Cerebellar nuclear complex (tissue), 1 donor: ENCODE measurements at places on chromosomes 6 and 20.

- no peak for DNase-seq
Measured at GRCh38 chr6:88013015-88013414, 34.6 kb upstream of the SPACA1 start.

GRCh38 chr6:70563530-70563929 is 3.2 kb upstream of the SDHAF4 start:
- DNase-seq, result no peak

- DNase-seq, result no peak
Measured at GRCh38 chr20:615514-615913, 5.4 kb upstream of the TCF15 start.

DNA sequence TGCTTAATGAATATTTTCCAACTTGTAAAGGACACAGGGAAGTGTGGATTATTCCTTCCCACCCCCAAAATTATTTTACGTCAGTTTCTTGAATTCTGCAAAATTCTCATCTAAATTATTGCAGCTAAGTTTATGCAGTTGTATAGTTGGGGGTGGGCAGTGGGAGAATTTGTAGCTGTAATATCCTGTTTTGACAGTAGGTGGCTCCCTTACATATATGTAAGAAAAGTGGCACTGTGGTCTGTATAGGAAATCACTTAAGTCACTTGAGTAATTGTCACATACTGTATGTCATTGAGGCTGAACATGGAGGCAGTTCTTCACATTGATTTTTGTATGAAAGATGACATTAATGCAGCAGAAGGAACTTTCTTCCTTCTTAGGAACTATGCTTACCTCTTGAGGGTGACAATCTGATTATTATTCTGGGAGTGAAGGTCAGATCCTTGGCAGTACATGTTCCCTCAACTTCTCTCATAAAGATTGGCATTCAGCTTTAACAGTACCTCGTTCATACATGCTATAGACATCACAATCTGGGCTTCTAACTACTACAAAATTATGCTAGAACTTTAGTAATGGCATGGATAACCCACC is 14.6 kb upstream of the CFAP206 start:
- no peak for DNase-seq

GRCh38 chr6:144327081-144327480 is 41.9 kb downstream of the UTRN start:
- no peak for DNase-seq

DNA sequence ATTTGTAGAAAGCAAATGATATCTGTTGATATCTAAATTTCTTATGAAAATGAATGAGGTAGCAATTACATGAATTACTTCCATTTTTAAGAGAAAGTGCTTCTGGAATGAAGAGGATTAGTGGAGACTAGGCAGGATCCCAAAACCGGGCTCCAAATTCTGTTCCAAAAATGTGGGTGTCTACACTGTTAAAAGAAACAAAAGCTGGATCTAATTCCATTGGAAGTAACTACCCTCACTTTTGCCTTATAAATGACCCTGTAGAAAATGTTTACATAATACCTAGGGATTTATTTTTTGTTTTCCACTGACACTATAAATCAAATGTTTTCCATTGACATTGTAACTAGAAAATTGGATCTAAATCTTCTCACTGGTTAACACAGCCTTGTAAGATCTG is 454.9 kb upstream of the JARID2 start:
- DNase-seq, result no peak

DNA sequence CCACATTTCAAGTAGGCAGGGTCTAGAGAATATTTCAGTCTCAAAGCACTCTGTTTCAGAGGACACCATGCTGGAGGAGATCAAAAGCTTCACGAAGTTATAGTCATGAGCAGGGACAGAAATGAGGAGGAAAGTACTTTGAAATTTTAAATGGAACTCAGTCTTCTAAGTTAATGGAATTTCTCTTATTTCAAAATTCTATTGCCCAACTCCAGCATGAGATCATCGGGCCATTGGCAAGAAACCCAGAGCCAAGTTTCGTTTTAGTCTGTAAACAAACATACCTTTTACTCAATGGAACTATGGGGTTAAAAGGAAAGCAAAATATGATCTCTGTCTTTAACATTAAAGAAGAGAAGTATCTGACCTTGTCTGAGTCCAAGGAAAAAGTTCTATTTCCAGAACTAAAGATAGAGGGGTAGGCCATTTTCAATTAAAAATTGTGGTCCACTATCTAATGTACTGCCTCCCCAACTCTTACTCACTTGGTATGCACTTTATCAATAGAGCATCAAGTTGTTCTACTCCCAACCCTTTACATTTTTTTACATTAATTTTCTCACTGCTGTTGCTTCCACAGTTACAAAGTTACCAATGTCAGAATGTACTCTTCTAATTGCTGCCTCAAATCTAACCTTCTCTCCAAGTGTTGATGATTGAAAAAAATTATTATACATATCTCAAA is 235.3 kb upstream of the NRSN1 start:
- no peak for DNase-seq

DNA sequence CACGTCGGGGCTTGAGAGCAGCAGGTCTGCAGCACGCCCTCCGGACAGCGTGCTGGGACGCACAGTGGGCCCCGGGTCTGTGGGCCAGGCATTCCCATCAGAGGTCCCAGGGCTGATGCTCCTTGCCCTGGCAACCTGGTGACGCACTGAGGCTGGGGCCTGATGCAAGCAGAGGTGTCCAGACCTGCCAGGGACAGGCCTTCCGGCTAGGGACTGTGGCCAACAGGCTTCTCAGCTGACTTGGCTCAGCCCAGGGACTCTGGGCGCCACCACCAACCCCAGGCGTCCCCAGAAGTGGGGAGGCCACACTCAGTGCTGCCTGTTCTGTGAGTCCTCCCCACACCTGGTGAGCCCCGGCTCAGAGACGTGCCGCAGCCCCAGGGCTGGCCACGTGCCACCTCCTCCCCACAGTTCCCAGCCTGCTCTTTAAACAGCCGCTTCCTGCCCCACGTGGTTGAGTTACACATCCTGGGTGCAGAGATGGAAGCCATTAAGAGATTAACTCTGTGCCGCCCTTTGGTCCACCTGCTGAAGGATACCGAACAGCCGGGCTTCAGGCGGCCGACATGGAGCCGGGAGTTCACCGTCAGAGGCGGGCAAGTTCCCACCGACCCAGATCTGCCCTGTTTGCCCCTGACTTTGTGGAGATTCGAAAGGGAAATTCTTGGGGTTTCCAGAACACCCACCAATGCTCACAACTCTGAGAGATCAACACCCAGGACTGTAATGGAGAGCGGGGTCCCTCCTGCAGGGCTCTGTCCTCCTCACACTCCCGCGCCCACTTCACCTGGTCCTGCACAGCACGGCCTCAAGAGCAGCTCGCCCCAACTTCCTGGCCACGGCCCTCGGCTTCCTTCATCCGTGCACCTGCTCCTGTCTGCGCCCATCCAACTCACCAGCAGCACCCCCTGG is 37.6 kb upstream of the ZBP1 start:
- DNase-seq, result no peak

GRCh38 chr20:22453244-22454080 is 130.9 kb downstream of the FOXA2 start:
- DNase-seq, result no peak

GRCh38 chr6:122799916-122800686 is 11.0 kb downstream of the SMPDL3A start:
- DNase-seq, result no peak

GRCh38 chr6:45265246-45265645 is 62.9 kb upstream of the RUNX2 start:
- DNase-seq, result no peak

GRCh38 chr6:19998541-19998940 is 161.4 kb downstream of the ID4 start:
- no peak for DNase-seq

DNA sequence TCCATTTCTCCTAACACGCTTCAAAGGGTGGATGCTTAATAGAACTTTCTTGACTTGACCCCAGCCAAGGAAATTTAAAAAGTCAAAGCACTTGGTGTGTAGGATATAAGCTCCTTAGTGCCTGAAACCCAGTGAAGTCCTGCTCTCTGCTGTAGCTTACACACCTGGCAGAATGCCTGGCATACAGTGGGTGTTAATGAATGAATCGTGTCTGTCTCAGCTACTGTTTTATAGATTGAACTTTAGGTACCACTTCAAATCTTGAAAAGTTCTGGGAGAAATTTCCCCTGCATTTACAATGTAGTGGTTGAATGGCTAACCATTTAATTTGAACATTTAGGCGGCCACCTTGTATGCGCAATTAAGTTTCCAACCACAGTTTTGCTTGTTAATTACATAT is 70.5 kb upstream of the ZNF217 start:
- DNase-seq, result no peak

DNA sequence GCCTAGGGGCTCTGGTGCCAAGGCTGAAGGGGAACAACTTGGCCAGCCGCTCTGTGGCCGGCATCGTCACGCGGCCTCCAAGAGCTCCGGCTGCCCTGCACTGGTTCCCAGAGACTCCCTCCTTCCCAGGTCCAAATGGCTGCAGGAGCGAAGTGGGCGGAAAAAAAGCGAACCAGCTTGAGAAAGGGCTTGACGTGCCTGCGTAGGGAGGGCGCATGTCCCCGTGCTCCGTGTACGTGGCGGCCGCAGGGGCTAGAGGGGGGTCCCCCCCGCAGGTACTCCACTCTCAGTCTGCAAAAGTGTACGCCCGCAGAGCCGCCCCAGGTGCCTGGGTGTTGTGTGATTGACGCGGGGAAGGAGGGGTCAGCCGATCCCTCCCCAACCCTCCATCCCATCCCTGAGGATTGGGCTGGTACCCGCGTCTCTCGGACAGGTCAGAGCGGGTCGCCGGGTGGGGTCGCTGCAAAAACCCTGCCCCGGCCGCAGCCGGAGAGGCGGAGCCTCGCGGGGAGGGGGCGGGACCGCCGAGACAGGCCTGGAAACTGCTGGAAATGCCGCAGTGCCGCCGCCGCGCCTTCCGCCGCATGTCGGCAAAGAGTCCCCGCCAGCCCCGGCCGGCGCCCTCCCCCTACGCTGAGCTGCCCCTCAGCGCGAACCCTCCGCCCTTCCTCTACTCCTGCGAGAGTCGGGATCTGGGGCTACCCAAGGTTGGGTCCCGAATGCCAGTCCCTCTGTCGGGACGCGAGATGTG is 814 bp upstream of the HSP90AB1 start:
- no peak for DNase-seq

- no peak for DNase-seq
Measured at GRCh38 chr6:16398587-16398986, 160.2 kb downstream of the GMPR start.

DNA sequence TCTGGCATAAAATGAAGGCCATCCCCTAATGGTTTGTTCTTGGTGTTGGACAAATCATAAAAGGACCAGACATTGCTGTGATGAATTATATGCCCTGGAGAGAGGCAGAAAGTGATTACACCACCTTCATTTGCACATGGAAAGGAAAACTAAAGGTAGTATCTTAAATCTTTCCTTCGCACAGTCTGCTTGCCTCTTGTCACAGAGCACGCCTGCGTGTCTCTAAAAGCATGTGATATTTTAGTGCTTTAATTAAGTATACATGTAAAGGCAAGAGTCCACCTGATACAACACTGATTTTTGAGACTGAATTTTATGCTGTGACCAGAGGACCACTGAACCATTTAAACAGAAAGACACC is 28.8 kb upstream of the PLAGL1 start:
- no peak for DNase-seq

GRCh38 chr20:10419550-10420133 is 14.4 kb downstream of the MKKS start:
- no peak for DNase-seq

GRCh38 chr6:7431674-7432390 is 42.2 kb downstream of the RIOK1 start:
- DNase-seq, result no peak

GRCh38 chr6:159427335-159427734 is 258.1 kb downstream of the FNDC1 start:
- DNase-seq, result no peak

- no peak for DNase-seq
Measured at GRCh38 chr20:17797161-17797560, 97.4 kb downstream of the BANF2 start.

GRCh38 chr6:14520029-14520428 is 402.5 kb downstream of the CD83 start:
- no peak for DNase-seq

GRCh38 chr6:20292905-20293304 is 80.6 kb upstream of the MBOAT1 start:
- no peak for DNase-seq

DNA sequence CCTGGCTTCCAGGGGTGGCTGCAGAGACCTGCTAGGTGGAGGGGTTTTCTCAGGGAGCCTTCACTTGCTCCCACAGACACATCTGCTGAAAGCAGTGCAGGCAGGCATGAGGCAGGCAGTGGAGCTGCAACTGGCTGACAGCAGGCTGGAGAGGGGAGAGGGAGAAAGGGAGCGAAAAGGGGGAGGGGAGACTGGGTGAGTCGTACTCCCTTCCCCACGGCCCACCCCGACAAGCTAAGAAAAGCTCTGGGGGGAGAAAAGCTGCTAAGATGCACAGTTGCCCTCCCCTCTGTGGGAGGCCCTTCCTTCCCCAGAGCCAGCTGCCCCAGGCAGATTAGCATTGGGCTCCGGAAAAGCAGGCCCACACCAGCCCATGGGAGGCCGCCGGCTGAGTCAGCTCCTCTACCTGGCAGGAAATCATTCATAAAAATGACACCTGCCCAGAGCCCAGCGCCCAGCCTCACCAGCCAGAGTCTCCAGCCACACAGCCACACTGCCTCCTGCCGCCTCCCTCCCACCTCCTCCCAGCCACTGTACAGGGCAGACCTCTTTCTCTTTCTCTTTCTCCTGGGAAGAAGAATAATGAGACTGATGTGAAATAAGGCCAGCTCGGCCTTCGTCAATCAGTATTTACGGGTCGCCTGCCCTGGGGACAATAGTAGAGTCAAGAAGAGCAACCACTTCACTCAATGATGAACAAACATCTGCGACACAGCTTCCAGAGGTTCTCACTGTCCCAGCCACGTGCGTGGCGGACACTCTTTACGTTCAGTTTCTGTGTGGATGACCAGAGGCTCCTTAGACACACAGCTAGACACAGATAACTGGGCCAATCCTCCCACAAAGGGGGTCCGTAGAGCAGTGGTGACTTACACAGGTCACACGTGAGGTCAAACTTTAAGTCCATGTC is 7.7 kb upstream of the C20orf203 start:
- DNase-seq, result no peak

GRCh38 chr6:97594844-97595243 is 311.8 kb upstream of the MMS22L start:
- no peak for DNase-seq

GRCh38 chr6:66717801-66718200 is 1010.8 kb upstream of the EYS start:
- DNase-seq, result no peak

GRCh38 chr20:19976595-19977372 is 40.4 kb upstream of the NAA20 start:
- DNase-seq, result no peak

DNA sequence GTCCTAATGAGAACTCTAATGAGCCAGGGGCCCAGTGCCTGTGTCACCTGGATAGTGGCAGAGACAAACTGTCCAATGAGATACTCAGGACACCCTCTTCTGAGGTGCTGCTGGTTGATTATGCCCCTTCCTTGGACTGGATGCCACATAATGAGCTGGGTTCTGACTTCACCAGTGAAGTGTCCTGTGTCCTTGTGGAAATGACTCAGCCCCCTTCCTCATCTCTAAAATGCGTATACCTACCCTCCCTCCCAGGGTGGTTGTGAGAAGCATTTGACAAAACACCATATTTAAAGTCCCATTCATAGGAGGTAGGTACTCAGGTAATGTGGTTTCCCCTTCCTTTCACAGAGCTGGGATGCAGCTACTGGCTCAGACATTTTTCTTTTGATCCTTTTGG is 28.4 kb upstream of the RNF24 start:
- no peak for DNase-seq
